Activated T-cell treated with anti-CD3 and anti-CD28 coated beads, Interleukin-2, amount 50 U/mL, for 72 hours (primary cell): ENCODE measurements at places on chromosomes 16 and 17.

- no peak for DNase-seq
Measured at GRCh38 chr17:49688848-49689247, 11.0 kb upstream of the SPOP start.

- no peak for DNase-seq
Measured at GRCh38 chr17:28575126-28575795, 1.4 kb downstream of the ALDOC start.

- DNase-seq: no peak
Measured at GRCh38 chr16:563072-563644, 3.0 kb downstream of the PRR35 start.

DNA sequence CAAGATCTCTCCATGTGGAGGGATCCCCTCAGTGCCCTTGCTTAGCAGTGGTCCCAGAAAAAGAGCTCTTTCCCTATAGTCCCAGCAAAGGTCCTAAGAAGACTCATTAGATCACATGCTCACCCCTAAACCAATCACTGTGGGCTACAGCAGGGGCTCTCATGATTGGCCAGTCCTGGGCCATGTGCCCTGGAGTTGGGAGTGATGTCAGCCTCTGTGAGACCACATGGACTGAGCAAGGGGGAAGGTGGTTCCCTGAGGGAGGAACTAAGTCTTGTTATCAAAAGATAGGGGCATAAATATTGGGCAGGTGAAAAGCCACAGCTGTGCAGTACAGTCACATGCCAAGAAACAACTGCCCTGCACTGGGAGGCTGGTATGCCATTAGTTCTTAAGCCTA lies 51.3 kb downstream of the SCNN1B start:
- DNase-seq: no peak

DNA sequence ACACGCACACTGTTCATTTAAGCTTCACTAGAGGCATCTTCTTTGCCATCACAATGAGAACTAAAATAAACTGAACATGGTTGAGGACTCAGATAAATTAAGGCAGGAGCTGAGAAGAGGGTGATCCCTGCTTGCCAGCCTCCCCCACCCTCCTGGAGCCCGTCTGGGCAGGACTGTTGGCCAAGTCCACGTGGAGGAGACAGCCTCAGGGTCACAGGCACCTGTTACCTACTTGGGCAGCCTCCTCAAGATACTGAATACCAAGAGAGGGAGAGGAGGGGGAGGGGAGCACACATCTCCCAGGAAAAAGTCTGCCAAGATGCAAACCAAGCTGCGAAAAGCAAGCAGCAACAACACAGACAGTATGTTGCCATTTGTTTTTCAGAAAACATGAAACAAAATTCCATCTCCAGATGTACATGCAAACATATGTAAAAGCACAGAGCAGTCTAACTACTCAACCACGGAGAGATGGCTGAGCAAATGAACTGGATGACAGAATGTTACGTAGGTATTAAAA lies 67.4 kb downstream of the SLC39A11 start:
- no peak for DNase-seq

DNA sequence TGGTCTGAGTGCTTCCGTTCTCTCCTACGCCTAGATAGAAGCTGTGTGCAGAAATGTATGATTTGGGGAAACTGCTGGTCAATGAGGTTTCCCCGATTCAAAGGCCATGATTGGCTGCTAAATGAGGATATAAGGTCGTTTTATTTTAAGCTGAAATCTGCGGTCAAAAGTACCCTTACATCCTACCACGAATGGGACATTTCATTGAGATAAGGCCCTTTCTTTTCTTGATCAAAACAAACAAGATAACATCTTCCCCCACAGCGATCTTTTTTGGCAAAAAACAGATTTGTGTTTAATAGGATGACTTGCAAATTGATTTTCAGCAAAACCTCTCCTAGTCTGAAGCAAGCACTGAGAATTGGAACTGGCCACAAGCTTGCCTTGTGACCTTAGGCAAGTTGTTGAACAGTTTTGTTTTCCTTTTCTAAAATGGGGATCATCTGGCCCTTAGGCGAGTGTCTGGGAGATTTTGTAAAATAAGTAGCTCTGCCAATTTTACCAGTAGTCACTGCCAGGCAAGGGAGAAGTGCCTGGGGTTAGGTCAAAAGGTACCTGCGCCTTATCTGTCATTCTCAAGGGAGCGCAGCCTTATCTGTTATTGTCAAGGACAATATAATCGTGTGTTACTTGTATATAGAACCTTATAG lies 635 bp downstream of the SCPEP1 start:
- no peak for DNase-seq

DNA sequence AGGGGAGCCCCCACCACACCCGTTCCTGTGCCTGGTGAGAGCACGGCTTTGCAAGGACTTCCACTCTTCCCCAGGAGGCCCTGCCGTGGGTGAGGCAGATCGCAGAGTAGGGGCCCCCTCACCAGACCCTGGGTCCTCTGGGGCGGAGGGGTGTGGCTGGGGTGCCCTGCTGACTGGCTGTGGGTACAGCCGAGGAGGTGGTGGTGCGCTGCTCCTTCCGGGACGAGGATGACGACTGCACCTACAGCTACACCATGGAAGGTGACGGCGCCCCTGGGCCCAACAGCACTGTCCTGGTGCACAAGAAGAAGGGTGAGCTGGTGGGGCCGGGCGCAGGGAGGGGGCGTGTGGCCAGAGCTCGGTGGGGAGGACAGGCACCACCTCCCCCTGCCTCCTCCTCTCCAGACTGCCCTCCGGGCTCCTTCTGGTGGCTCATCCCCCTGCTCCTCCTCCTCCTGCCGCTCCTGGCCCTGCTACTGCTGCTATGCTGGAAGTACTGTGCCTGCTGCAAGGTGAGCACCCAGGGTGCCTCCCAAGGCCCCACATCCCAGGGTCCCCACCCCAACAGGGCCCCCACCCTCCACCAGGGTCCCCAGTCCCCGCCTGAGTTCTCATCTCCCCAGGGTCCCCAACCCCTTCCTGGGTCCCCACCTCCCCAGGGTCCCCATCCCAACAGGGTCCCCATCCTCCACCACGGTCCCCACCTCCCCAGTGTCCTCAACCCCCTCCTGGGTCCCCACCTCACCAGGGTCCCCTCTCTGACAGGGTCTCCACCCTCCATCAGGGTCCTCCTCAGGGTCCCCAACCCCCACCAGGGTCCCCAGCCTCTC lies 16.1 kb downstream of the ITGB4 start:
- no peak for DNase-seq

DNA sequence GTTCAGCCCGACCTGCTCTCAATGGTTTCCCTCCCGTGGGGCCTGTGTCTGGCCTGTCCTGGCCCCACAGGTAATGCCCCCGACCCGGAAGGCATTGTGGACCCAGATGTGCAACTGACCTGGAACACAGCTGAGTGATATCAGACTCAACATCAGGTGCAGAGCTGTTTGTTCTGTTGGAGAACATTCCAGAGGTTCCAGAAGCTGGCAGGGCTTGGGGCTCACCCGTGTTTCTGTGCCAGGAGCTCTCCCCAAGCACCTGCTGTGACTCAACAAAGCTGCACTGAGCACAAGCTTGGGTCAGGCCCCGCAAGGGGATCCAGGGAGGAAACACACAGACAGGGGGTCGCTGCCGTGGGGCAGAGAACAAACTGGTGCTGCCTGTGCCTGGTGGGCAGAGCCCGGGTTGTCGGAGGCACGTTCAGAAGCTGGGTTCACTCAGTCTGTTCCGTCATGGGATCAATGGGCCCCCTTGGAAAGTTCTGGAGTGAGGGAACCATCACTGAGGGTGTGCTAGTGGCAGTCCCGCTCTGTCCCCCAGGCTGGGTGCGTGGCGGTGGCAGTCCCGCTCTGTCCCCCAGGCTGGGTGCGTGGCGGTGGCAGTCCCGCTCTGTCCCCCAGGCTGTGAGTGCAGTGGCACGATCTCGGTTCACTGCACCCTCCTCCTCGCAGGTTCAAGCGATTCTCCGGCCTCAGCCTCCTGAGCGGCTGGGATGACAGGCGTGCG lies 22.1 kb downstream of the HS3ST6 start:
- DNase-seq: no peak

DNA sequence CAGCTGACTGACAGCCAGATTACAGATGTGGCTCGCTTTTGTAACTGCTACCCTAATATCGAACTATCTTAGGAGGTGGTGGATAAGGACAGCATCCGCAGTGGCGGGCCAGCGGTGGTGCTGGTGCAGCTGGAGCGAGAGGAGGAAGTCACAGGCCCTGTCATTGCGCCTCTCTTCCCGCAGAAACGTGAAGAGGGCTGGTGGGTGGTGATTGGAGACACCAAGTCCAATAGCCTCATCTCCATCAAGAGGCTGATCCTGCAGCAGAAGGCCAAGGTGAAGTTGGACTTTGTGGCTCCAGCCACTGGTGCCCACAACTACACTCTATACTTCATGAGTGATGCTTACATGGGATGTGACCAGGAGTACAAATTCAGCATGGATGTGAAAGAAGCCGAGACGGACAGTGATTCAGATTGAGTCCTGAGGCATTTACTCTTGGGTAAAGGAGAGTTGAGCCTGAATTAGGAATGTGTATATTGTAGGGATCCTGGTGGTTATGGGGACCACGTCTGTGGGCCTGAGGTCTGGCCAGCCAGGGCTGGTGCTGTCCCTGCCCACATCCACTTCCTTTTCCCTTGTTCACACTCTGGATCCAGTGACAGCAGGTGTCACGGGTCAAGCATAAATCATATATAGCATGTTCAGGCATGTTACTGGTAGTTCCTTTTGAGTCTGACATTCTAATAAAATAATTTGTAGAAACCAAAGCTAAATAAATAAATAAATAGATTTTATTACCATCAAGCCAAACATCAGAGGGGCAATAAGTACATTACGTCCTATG lies 89.0 kb upstream of the SMURF2 start:
- DNase-seq: no peak

DNA sequence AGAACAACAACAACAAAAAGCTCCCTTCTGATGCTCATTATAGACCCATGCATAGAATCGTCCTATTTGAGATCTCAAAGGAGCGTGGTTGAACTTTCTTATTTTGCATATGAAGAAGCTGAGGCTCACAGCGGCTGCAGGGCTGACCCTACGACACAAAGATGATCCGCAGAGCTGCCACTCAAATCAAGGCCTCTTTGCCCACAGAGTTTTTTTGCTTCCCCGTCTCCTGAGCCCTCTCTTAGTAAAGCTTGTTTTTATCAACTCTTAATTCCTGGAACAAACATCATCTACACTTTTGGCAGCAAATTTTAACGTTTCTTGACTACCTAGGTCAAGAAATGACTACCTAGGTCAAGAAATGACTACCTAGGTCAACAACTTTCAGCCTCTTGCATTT lies 73.7 kb downstream of the C16orf95 start:
- DNase-seq: no peak

DNA sequence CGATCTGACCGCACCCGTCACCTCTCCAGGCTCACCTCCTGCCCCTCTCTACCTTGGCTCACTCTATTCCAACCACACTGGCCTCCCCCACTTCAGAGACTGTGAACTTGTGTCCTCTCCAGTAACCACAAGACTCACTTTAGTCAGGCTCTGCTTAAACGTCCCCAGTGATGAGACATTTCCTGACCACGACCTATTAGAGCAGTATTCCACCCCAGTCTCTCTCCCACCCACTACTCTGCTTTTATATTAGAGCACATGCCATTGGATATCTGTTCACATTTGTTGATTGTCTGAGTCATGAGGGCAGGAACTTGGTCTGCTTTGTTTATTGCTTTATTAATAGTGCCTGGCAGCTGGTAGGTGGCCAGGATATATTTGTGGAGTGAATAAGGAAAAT lies 20.1 kb downstream of the COX11 start:
- no peak for DNase-seq

DNA sequence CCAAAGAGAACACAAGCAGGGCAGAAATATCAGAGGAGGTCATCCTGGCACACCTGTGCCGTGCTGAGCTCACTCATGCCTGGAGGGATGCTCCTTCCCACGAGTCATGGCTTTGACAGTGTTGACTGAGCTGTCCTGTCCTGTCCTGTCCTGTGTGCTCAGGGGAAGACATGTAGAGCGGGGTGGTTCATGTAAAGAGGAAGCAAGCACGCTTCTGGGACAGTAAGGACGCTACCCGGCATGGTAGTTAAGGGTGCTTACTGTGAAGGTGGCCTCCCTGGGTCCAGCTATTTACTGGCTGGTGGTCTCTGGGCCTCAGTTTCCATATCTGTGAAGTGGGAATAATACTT lies 398 bp downstream of the LGALS9 start:
- DNase-seq: no peak

DNA sequence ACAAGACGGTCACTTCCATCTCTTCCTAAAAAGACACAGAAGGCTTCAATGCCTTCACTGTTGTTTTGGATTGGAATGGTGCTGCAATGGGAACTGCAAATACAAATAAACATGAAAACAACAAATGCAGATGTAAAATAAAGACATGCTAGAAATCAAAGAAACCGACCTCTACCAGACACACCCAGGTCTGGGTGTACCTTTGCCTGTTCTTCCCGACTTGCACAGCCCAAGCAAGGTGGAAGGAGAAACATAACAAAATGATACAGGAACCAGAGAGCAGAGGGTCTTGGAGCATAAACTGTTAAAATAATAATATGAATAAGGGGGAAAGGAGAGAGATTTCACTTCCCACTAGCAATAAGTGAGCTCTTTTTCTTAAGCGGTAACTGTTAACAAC lies 17.3 kb downstream of the RFFL start:
- DNase-seq: no peak

DNA sequence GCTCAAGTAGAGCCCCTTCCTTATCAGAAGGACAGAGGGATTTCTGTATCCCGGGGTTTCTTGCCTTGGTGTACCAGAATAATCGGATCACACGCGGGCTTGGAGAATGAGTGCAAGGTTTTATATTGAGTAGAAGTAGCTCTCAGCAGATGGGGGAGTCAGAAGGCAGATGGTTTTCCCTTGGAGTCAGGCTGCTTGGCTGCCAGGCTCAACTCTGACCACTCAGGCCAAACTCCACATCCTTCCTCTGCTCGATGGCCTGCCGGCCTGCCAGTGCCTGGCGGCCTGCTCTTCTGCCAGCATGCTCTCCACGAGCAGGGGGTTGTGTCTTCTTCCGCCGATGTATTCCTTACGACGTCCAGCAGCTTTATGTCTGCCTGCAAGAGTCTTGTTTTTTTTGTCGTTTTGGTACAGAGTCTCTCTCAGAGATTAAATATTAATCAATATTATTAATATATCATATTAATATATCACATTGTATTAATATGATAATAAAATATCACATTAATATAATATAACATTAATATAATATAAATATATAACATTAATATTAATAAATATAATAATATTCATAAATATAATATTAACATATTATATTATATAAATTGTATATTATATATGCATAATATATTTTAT lies 229.2 kb upstream of the WSCD1 start:
- DNase-seq: no peak
